ENCODE measurements at places on chromosomes 12 and 14. TPM values are rescaled to one million over a fixed set of nuclear protein-coding genes. Genes with fewer than 3 reads are reported as not detected.
A peak's percentile ranks its signal among the peaks of the same experiment; 100 is the strongest.

DNA sequence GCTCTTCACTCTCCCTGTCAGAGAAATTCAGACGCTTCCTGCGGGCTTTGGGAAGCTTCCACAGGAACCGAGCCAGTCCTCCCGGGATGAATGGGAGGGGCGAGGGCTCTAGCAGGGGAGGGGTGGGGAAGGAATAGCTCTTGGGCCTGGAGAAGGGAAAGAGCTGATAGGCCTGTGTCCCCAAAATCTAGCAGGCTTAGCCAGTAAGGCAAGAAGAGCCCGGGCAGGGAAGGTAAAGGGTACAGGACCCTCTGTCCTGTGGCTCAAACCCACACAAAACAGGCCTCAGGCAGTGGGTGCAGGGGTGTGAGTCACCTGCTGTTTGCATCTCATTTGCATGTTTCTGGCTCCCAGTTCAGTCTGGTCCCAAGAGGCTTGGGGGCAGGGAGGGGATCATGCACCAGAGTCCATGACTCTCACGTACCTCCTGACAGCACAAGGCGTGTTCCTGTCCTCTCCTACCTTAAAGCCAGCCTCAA lies 8.7 kb upstream of the SMUG1 start:
- no peak for DNase-seq
- no peaks in the 10 kb centered on the region for H3K36me3 ChIP-seq
- no peaks in the 10 kb centered on the region for H3K4me1 ChIP-seq
- peaks cover 38% of the 10 kb centered on the region for H3K27me3 ChIP-seq
- no peak overlapping the region for H3K4me3 ChIP-seq
- no peak overlapping the region for H3K27ac ChIP-seq

DNA sequence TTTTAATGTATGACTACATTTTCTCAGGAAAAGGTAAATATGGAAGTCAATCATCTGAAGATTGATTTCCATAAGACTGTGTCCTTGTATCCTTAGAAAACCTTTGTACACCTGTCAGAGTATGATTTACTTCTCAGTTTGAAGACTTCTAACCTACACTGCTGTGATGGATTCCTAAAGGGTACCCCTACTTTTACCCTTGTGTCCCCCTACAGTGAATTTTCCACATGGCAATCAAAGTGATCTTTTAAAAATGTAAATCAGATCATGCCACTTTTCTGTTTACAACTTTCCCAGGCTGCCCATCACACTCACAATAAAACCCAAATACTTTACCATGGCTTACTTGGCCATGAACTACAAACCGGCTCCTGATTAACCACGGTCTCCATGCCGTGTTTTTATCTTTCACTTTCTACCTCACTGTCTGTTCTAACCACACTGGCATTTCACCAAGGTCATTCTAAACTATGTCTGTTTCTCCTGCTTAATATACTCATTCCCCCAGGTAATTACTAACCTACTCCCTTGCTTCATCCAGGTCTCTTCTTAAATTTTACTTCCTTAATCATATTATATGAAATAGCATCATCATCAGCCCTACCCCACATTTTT lies 8.1 kb downstream of the DNAI7 start:
- peaks cover 16% of the 10 kb centered on the region for H3K4me1 ChIP-seq
- no peaks in the 10 kb centered on the region for H3K36me3 ChIP-seq
- no peaks in the 10 kb centered on the region for H3K27me3 ChIP-seq
- peak overlapping the region; percentile 50 for H3K27ac ChIP-seq
- peak; percentile 32 for DNase-seq

DNA sequence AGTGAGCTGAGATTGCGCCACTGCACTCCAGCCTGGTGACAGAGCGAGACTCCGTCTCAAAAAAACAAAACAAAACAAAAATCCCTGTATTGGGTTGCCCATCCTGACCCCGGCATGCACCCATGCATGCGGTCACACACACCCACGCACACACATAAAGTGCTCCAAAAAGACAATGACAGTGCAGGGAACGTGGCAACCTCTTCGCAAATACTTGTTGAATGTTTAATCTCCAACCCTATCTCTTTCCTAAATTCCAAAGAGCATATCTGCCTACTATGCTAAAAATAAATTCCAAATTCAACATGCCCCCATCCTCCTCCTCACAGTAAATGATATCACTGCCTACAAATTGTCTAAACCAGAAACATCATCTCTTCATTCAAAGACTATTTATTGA lies 13.5 kb downstream of the SLC7A7 start:
- no peaks in the 10 kb centered on the region for H3K27me3 ChIP-seq
- no peak overlapping the region for H3K27ac ChIP-seq
- DNase-seq = no peak
- no peaks in the 10 kb centered on the region for H3K4me1 ChIP-seq
- no peak overlapping the region for H3K4me3 ChIP-seq

- H3K27ac ChIP-seq = no peak overlapping the region
- peaks cover 98% of the 10 kb centered on the region for H3K36me3 ChIP-seq
- no peaks in the 10 kb centered on the region for H3K27me3 ChIP-seq
- no peak for DNase-seq
- no peak overlapping the region for H3K4me3 ChIP-seq
Observed at GRCh38 chr14:100132903-100133510, 26.4 kb downstream of the DEGS2 start.

DNA sequence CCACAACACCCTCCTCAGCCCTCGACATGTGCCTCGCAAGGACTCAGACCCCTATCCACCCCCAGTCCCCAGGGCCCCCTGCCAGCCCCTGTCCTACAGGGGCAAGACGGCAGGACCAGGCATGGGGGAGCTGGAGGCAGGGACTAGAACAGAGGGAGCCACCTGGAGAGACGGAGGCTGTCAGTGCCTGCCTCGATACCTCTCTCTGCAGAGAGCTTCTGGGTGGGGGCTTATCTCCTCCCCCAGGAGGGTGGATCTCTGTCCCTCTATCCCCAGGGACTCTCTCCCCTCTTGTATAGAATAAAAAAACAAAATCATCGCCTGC lies 2.0 kb upstream of the CPNE6 start:
- H3K36me3 ChIP-seq = no peaks in the 10 kb centered on the region
- H3K4me1 ChIP-seq = no peaks in the 10 kb centered on the region
- no peak overlapping the region for H3K27ac ChIP-seq
- no peaks in the 10 kb centered on the region for H3K27me3 ChIP-seq
- DNase-seq = no peak
- no peak overlapping the region for H3K4me3 ChIP-seq

SPTB gene
- 0.03 TPM for total RNA-seq

MYF5 gene
- total RNA-seq = not detected

All from CD4-positive, alpha-beta memory T cell (primary cell).